NCI-H82 (cell line): ENCODE measurements at places on chromosomes 7 and 10.
A peak's percentile ranks its signal among the peaks of the same experiment; 100 is the strongest.

- DNase-seq: peak; percentile 93
Observed at GRCh38 chr7:56074371-56074791, 10.3 kb downstream of the SUMF2 start.

DNA sequence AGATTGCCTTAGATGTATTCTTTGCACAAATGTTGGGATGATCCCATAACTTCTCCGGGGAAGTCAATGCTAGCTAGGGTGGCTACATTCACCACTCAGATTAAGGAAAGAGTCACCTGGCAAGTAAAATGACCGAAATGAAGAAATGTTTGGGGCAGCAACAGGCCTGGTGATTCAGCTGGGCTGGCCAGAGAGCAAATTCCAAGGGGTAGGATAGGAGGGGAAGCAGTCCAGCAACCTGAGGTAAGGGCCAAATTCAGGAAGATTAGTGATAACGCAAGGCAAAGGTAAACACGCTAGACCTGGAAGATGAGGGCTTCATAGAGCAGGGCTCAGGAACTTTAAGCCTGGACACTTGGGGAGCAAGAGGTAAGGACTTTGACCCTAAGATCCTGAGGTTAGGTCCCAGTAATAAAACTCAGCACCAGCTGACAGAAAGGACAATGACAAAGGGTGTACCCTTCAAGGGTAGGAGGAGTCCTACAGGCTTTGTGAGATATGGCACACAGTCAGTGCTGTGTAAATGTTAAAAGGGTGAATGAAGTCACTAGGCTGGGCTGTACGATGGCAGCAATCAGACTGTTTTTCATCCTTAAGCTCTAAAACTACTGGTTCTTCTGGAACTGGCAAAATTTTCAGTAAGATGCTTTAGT lies 22.7 kb upstream of the SMNDC1 start:
- no peak for DNase-seq

- no peak for DNase-seq
Observed at GRCh38 chr7:22697876-22698606, 29.0 kb upstream of the IL6 start.

DNA sequence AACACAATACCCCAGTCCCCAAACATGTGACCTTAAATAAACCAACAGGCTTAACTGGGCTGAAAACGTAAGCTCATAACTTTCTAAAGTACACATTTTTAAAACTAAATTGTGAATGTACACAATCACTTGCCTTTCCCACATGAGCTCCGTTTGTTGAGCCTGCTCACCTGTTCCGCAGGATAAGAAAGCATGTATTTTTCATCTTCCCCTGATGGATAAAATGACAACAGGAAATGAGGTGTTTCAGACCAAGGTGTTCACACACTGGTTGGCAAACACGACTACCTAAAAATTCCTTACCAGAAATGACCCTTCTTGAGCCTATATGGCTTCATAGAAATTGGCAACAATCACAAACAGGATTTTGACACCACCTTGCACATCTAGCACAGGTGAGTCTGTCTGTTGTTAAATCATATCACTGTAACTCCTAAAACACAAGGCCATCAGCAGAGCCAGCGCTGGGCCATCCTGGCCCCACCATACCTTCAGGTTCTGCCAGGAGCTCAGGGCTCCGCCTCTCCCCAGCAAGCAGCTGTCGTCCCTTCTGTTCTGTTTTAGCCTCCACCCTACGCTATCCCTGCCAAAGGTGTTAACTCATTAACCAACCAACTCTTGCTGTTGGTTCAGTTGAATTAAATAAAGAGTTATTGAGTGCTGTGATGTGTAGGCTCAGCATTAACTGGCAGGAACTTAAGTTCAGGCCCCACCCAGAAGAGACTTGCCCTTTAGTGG lies 73.6 kb upstream of the RNF32 start:
- no peak for DNase-seq

DNA sequence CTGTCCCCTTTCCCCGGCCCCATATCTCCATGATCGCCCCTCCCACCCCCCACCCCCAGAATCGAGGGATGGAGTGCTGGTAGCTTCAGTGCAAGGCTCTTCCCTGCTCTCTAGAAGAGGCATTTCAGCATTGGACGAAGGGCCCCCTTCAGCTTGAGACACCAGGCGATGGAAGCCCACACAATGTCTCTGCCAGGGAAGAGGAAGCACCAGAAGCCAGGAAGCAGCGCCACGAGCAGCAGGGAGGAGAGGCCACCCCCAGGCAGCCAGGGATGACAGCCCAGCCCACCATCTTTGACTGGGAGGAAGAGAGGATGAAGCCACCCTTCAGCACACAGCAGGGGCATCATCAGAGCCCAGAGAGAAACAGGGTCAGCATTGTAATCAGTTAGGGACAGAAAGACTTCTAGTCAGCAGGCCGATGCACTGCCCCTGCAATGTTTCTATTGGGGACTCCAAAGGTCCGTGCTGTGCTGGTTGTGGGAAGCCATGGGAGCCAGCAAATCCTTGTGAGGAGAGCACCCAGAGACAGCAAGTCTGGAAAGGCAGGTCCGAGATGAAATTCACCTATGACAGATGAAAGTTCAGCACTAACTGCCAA lies 15.7 kb downstream of the TMEM72 start:
- DNase-seq: no peak

DNA sequence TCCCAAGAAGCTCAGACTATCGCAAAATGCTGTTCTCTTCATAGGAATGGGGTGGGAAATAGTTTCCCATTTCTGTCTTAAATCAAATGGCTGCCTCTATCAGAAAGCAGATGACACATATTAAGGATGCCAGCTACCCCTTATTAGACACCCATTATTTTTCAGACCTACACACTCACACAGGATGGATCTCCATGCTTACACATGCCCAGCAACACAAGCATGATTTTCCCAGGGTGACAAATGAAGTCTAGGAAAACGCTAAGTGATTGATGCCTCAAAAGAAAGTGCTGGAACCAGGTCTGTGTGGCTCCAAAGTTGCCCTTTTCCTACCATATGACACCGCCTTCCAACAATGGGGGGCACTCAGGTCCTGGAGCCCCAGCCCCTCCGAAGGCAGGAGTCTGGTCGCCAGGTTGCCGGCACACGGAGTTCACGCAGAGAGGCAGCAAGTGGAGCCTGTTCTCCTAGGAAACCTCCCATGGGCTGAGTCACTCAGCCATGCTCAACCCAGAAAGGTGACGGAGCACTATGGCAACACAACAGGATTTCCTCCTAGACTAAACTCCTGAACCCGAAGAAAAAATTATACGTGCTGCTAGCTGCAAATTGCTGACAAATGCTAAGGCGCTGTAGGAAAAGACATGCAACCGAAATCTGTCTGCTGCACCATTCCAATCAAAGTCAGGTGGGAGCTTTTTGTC lies 19.8 kb downstream of the VOPP1 start:
- DNase-seq: no peak
